ENCODE measurements at places on chromosomes 6 and 20. TPM values are rescaled to one million over a fixed set of nuclear protein-coding genes. Genes with fewer than 3 reads are reported as not detected.

- H3K36me3 ChIP-seq, result no peaks in the 10 kb centered on the region
- no peak overlapping the region for H3K4me3 ChIP-seq
- H3K27ac ChIP-seq, result no peak overlapping the region
- H3K4me1 ChIP-seq, result no peaks in the 10 kb centered on the region
- DNase-seq, result no peak
- no peaks in the 10 kb centered on the region for H3K27me3 ChIP-seq
These were observed 37.9 kb upstream of the RNF24 start for GRCh38 chr20:4053071-4053919.

DNA sequence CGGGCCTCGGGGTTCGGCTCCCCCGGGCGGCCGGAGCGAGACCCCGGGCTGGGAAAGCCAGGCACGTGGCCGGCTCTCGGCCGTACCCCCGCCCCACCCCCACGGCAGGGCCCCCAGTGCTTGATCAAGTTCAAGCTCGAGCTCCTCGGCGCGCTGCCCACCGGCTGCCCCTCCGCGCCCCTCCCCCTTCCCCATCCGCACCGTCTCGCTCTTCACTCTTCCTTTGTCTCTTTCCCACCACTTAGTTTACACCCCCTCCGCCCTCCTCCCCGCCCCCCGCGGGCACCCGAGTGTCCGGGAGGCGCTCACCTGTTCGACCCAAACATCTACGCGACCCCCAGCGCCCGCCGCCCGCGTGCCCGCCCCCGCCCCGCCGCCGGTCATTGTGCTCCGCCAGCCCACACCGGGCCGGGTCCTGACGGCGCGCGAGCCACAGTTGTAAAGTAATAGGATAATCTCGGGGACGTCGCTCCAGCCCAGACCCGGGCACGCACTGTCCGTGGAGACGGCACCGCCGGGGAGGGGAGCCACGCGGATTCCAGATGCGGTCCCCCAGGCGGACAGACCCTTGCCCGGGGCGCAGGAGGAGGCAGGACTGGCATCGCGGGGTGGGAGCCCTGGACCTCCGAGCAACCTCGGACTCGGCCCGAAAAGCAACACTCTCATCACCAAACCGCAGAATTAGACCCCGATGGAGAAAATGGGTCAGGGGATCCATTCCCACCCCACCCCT lies 100.7 kb downstream of the NOL4L start:
- no peaks in the 10 kb centered on the region for H3K36me3 ChIP-seq
- peak overlapping the region; percentile 81 for H3K27ac ChIP-seq
- H3K27me3 ChIP-seq, result no peaks in the 10 kb centered on the region
- peak overlapping the region; percentile 68 for H3K4me3 ChIP-seq

DNA sequence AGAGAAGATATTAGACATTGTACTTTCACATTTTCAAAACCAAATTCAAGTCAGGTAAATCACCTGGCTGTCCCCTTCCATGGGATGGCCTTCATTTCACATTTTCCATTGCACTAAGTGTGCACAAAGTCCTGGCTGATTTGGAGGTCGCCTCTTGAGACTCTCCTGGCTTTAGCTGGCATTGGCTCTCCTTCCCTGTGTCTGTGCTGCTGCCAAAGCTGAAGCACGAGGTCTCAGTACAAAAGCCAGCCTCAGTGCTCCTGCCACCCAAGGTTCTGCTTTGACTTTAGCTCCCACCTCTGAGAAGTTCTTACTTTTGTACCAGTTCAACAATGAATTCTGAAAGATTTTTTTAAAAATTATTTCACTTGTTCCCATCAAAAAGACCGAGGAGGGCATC lies 289.2 kb upstream of the CNR1 start:
- H3K4me3 ChIP-seq, result no peak overlapping the region
- no peak for DNase-seq
- H3K36me3 ChIP-seq, result no peaks in the 10 kb centered on the region
- no peaks in the 10 kb centered on the region for H3K4me1 ChIP-seq
- H3K27ac ChIP-seq, result no peak overlapping the region
- no peaks in the 10 kb centered on the region for H3K27me3 ChIP-seq

DNA sequence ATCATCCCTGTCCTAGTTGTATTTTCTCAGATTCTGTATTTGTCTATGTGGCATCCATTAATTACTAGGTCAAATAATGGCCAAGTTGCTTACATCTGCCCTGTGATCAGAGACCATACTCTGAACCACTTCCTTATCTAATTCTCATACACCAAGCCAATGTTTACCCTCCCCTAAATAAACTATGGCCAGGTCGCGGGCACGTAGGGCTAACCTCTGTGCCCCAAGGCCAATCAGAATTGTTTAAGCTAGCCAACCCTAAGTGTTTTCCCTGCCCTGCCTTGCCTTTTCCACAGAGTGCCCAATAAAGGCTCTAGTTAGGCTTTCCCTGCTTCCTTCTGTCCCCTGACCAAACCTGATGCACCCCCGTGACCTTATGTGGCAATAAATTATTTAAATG lies 2.8 kb upstream of the CALHM4 start:
- H3K4me1 ChIP-seq, result no peaks in the 10 kb centered on the region
- no peaks in the 10 kb centered on the region for H3K36me3 ChIP-seq
- H3K27me3 ChIP-seq, result no peaks in the 10 kb centered on the region
- no peak overlapping the region for H3K4me3 ChIP-seq
- H3K27ac ChIP-seq, result no peak overlapping the region
- no peak for DNase-seq

DNA sequence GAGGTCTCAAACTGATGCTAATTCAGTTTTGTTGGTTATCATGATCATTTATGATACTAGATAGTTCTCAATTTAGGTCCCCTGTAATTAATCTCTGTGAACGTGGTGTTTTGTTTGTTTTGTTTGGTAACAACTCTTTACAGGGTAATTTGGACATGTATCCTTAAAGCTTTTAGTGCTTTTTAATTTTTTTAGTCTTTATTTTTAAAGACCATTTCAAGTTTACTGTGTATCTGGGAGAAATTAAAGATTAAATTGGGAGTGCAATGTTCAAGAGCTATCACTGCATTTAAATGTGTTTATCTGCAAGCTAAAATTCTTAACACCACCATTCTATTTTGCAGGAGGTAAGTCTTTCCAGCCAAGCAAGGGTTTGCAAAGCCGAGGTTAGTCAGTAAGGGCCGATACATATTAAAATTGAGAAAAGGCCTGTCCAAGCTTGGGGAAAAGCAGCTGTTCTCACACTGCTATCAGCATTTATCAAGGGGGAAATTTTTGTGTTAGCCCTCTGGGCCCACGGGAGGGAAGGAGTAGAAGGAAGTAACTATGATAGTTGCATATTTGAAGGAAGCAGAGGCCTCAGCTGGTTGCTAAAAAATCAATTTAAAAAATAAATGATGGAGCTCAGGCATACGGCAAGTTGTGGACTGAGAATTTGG lies 59.3 kb upstream of the ZNF217 start:
- H3K36me3 ChIP-seq, result no peaks in the 10 kb centered on the region
- H3K4me1 ChIP-seq, result no peaks in the 10 kb centered on the region
- H3K27ac ChIP-seq, result peak overlapping the region; percentile 61
- no peak overlapping the region for H3K4me3 ChIP-seq
- H3K27me3 ChIP-seq, result no peaks in the 10 kb centered on the region
- no peak for DNase-seq

DNA sequence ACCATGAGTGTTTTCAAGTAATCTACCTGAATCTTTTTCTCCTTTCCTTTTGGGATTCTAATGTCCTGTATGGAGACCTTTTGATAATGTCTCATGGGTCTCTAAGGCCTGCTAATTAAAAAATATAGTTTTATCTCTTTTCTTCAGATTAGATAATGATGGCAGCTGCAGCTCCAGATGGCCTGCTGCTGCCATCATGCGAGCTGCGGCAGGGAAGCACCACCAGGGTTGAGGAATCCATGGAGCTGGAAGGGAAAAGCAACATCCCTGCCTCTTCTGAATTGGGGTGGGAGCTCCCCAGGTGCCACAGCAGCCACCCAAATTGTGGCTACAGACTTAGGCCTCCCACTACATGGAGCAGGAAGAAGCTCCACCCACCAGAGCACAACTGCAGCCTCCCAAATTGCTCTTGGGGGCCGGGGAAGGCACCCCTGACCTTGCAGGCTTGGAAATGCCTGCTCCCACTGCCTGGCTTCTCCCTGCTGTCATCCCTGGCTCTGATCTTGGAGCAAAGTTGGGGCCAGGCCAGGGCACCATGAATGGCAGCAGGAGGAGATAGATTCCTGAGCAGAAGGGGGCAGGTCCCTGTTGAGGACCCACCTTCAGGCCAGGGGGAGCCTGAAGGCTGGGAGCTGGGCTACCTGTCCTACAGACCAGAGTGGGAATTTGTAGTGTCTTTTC lies 189.6 kb upstream of the MAN1A1 start:
- H3K4me1 ChIP-seq, result no peaks in the 10 kb centered on the region
- H3K27ac ChIP-seq, result no peak overlapping the region
- no peaks in the 10 kb centered on the region for H3K36me3 ChIP-seq
- H3K4me3 ChIP-seq, result no peak overlapping the region
- DNase-seq, result no peak

Gene SIRPD
- total RNA-seq, result not detected

Gene TRMT11
- total RNA-seq, result 42.0 TPM

Gene SHLD1
- 9.7 TPM for total RNA-seq
